ENCODE measurements at places on chromosomes 13 and 19.

DNA sequence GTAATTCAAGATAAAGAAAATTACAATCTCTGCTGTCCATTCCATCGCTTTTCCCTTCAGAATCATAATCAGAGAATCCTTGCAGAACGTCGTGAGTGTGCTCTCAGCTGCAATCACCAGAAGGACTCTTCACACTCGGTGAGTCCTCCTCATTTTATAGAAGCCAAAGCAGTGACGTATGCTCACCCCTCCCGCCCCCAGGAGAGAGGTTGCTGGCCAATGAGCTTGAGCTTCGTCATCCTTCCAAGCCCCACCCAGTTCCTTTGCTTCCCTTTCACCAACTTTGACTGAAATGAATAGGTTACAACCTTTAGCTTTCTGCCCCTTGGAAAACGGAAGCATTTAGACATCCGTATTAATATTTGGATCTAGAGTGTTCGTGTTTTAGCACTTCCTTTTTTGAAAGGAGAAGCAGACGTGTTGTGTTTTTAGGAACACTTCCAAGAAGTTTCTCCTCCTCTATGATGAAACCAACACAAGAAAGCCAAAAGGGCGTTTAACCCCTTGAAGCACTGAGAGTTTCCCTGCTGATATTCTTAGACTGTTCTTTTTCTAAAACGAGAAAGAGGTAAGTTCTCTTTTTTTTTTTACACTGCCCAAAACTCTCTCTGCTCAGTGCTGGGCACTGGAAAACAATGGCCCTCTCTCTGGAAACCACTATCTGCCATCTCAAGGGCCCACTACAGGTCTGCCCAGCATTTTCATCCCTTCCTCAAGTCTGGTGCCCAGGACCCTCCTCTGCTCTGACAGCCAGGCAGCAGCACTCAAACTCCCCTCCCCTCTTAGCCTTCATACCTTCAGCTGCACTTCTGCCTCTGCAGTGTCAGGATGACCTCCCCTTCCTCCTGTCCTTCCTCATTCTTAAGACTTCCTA lies 44.3 kb upstream of the CEACAM21 start:
- peak; percentile 27 for DNase-seq

- DNase-seq: no peak
These were observed 77.5 kb upstream of the MIR17HG start for GRCh38 chr13:91270031-91270430.

DNA sequence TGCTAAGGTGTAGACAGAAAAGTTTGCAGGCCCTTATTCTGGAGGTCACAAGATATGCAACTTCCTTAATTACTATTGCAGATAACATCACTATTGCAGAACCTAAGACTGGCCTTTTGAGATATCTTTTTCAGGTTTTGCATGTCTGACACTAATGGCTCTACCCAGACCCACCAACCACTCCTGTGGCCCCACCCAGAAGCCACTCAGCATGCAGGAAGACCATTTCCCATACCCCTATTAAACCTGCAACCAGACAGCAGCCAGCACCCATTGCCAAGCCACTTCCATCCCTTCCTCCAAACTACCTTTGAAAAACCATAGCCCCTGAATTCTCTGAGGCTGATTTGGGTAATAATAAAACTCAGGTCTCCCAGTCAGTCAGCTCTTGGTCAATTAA lies 297.6 kb downstream of the SLITRK6 start:
- DNase-seq: no peak

- DNase-seq: no peak
These were observed 12.5 kb upstream of the TBC1D4 start for GRCh38 chr13:75494491-75494890.

DNA sequence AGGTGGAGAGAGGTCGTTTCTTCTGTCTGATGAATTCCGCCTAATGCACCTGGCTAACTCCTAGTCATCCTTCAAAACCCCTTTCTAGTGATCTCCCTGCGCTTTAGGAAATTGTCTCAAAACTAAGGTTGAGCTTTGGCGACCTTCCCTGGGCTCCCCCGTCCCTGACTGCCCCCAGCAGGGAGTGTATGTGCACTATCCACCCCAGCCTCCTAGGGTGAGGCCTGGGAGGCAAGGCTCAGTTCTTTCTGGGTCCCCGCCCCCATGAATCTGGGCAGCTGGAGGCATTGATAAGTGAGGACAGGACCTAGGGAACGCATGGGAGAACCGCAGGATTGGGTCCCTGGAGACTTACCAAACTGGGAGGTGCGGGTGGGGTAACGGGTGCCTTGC lies 378 bp downstream of the TLE6 start:
- no peak for DNase-seq

DNA sequence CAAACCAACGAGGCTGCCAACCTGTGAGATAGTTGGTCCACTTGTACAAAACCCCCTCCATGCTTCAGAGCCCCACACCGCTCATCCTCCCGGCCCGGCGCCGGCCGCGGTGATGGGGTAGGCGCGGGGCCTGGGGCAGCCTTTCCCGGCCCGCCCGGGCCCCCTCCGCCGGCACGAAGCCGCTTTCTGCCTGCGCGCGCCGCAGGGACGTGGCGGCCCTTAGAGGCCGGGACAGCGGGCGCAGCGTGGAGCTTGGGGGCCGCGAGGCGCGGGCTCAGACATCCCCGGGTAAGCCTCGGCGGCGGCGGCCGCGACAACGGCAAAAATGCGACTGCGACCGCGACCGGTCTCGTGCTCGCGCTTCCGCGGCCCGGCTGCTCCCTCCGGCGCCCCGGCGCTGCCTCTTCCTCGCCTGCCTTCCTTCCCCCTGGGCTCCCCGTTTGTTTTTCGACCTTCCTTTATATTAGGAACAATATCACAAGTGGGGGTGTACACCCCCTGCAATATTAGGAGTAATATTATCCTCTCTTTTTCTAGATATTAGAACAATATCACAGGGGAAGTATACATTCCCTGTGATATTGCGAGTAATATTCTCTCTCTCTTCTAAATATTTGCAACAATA lies 53.9 kb upstream of the CEACAM21 start:
- DNase-seq: no peak

GRCh38 chr19:7637374-7638256 lies 705 bp downstream of the STXBP2 start:
- DNase-seq: no peak

DNA sequence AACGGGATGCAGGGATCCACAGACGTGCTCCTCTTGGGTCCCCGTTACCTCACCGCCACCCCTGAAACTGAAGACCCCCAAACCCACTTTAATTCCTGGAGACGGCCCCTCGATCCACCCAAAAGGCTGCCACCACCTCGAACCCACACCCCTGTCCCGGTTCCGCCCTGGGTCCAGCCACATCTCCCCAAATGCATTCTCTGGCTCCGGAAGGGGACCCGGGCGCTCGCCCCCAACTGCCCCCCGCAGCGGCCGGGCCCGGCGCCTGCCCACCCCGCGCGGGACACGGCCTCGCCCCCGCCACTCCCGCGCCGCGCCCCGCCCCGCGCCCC lies 219 bp upstream of the FSTL3 start:
- no peak for DNase-seq

Data from ascending aorta (tissue), 2 donors.